ENCODE measurements at places on chromosomes 6 and 20. TPM values are rescaled to one million over a fixed set of nuclear protein-coding genes. Genes with fewer than 3 reads are reported as not detected.
A peak's percentile ranks its signal among the peaks of the same experiment; 100 is the strongest.

DNA sequence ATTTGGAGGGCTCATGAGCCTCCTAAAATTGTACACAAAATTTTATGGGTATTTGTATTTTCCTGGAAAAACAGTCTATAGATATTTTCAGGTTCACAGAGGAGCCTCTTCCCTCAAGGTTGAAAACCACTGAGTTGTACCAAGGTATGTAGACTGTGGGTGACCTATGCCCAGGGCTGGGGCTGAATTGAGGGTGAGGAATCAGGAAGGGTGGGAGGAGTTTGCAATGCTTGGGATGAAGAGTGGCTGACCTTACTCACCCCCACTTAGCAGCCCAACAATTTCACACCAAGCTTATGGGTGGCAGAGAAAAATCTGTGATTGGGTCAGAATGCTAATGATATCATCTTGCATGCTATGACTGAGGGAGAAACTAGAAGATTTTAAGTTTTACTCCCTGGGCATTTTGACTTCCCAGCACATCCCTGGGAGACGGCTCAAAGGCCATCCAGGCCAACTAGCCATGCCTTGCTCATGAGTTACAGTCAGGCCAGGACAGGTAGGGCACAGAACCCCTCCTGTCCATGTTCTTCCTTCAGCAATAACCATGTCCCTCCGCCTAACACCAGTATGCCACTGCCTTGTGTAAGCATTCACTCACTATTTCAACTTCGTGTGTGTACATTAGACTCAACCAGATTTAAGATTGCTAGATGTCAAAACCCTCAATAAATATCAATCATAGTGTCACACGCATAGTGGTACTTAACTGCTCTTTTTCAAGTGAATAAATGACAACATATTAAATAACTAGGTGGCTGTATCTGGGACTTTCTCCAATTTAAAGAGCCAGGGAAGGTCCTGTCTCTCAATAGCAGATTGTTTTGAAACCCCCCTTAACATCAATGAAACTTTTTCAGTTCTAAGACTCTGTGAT is 16.6 kb downstream of the ADTRP start:
- no peak for DNase-seq

DNA sequence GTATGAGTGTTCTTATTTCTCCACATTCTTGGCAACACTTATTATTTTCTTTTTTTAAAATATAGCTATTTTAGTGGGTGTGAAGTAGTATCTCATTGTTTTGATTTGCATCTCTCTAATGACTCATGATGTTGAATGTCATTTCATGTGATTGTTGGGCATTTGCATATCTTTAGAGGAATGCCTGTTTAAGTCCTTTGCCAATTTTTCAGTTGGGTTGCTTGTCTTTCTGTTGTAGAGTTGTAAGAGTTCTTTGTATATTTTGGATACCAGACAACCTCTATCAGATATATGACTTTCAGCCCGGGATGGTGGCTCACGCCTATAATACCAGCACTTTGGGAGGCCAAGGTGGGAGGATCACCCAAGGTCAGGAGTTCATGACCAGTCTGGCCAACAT is 5.1 kb upstream of the POPDC3 start:
- no peak for DNase-seq

DNA sequence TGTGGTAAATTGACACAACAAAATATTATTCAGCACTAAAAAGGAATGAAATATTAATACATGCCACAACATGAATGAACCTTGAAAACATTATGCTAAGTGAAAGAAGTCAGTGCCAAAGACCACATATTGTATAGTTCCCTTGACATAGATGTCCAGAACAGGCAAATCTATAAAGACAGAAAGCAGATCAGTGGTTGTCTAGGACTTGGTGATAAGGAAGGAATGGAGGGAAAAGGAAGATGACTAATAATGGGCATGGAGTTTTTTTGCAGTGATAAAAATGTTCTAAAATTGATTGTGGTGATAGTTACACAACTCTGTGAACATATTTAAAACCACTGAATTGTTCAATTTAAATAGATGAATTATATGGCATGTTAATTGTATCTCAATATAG is 32.5 kb downstream of the TBX18 start:
- DNase-seq = no peak

- DNase-seq = no peak
These were observed 101.6 kb downstream of the NCOA3 start for GRCh38 chr20:47603260-47603659.

DNA sequence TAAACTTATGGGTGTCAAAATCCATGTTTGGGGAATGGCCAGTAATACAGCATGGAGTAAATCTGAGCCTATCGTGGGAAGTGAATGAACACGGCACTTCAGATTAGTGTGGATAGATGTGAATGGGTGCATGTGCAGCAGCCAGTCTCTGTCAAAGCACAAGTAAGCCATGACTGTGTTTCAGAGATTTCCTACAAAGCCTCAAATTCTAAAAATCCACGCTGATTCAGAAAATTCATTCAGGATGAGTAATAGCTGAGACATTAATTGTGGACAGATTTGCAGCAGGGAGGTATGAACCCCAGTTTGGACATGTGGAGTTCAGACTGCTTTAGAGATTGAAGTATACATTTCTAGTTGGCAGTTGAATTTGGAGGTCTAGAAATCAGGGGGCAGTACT is 115.1 kb downstream of the QKI start:
- no peak for DNase-seq

GRCh38 chr20:5848711-5849505 is 98.7 kb downstream of the SHLD1 start:
- no peak for DNase-seq

DNA sequence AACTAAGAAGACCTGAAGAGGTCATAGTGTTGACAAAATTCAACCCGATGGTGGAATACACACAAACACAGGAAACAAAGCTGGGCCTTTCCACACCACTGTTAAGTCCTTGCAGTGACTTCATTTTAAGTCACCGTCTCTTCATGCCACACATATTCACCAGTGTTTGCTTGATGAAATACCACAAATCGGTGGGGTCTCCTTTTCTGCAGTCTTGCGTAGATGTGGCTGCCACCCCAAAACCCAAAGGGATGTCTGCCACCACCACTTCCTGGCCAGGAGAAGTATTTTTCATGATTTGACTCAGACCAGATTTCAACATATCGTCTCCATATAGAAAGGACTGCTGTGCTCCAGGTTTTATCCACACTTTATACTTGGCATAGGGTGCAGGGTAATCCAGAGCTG is 11.0 kb upstream of the COL10A1 start:
- no peak for DNase-seq

- peak; percentile 77 for DNase-seq
These were observed 112.0 kb downstream of the HFE start for GRCh38 chr6:26199057-26199772.

- DNase-seq = no peak
These were observed 14.3 kb upstream of the SLC13A3 start for GRCh38 chr20:46665602-46666001.

- no peak for DNase-seq
These were observed 42.5 kb downstream of the ATP9A start for GRCh38 chr20:51725584-51726176.

GRCh38 chr6:13357551-13358075 is 29.3 kb upstream of the TBC1D7 start:
- peak; percentile 53 for DNase-seq

GRCh38 chr6:127635091-127635490 is 58.1 kb downstream of the C6orf58 start:
- no peak for DNase-seq

GRCh38 chr6:132715204-132715603 is 1.3 kb upstream of the VNN1 start:
- DNase-seq = peak; percentile 42

- DNase-seq = no peak
These were observed 8.5 kb upstream of the PACSIN1 start for GRCh38 chr6:34457382-34457741.

DNA sequence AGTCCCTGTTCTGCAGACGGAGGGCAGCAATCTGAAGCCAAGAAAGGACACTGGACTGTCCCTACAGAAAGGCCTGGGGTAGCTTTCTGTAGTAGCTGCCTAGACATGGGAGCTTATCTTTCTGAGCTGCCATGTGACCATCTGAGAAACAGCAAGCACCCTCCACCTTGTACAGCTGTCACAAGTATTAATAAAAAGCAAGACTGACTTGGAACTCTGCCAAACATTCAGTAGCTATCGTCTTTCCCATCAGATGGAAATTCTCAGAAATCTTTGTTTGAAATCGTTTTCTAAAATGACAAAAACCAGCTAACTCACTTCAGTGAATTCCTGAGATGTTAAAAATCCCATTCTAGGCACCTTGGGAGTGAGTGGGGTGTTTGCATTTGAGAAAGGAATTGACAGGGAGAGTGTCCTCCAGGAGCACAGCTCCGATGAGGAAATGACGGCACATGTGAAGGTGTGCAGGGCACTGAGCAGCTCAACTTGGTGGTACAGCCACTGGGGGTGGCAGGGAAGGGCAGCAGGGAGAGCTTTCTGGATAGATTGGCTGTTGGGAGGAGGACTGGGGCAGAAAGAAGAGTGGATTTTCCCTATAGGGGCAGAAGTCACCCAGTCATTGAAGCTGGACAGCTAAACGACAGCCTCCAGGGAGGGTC is 24.5 kb downstream of the ACSS1 start:
- peak; percentile 9 for DNase-seq

- peak; percentile 30 for DNase-seq
These were observed 903 bp downstream of the CNKSR3 start for GRCh38 chr6:154509421-154510143.

GRCh38 chr6:26502165-26502564 is 2.1 kb downstream of the BTN1A1 start:
- no peak for DNase-seq

DNA sequence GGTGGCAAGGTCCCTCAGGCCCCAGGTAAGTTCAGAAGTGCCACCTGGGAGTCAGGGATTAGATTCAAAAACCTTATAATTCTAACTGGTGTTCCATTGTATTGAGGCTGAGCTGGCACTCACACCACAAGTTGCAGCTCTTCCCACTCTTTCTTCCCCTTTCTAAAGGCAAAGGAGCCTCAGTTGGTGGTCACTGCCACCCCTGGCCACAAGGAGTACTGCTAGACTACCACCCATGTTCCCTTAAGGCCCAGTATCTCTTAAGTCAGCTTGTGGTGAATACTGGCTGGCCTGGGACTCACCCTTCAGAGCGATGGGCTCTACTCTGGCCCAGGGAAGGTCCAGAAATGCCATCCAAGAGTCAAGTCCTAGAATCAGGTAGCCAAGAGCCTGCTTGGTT is 421.1 kb upstream of the KHDRBS2 start:
- no peak for DNase-seq

GRCh38 chr6:141077355-141078333 is 1055.1 kb upstream of the GJE1 start:
- DNase-seq = no peak

DNA sequence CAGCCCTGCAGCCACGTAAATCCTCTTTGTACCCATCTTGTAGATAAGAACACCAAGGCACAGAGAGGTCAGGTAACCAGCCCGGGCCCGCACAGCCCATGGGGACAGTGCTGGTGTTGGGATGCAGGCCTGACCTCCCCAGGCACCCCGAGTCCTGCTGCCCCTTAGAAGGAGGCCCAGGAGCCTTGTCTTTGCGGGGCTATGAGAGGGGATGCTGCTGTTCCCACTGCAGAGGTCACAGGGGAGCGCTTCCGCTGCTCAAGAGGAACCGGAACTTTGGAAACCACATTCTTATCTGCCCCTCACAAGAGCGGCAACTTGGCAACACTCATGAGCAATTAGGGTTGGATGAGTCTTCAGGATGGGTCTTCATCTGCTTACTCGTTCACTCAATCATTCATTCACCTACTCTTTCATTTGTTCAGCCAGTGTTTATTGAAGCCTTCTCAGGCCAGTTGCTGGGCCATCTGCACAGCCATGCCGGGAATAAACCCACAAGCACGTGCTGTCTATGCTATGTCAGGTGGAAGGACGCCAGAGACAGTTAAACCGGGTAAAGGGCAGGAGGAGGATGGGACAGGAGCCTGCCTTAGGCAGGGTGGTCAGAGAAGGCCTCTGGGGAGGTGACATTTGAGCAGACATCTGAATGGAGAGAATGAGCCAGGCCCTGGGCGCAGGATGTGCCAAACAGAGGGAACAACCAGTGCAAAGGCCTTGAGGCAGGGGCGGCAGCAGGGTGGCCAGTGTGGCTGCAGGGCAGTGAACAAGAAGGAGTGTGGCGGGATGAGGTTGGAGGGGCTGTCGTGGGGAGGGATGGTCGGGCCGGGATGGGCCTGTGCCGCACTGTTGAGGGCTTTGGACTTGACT is 60.8 kb downstream of the RBM38 start:
- DNase-seq = no peak

GRCh38 chr6:161481786-161482516 is 208.1 kb upstream of the AGPAT4 start:
- no peak for DNase-seq

DNA sequence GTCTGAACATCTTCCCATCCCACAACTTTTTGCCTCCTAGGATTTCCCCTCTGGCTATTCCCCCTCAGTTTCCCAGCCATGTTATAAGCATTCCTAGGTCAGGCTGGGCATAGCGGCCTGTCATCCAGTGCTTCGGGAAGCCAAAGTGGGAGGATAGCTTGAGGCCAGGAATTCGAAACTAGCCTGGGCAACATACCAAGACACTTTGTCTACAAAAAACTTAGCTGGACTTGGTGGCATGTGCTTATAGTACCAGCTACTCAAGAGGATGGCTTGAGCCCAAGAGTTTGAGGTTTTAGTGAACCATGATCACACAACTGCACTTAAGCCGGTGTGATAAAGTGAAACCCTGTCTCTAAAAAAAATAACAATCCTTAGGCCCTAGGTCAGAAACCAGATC is 447.4 kb downstream of the KIF16B start:
- DNase-seq = no peak

- DNase-seq = no peak
These were observed 201.6 kb upstream of the CDH4 start for GRCh38 chr20:61050336-61050890.

GRCh38 chr6:48671505-48671904 is 560.5 kb upstream of the PTCHD4 start:
- DNase-seq = no peak

GRCh38 chr6:85421972-85422371 is 27.9 kb upstream of the NT5E start:
- DNase-seq = no peak

DNA sequence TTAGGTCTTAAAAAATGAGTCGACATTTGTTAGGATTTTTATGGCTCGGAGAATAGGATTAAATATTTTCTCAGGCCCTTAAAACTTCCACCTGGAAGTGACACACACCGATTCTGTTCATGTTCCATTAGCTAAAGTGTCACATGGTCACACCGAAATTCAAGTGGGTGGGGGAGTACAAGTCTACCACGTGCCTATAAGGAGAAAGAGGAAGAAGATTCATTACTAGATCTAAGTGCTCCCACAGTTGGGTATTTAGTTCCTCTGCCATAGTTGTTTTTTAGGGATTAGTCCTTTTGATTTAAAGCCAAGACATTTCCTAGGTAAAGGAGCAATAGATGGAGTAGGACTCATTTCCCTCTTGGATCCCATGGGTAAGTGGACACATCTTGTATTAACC is 4.9 kb upstream of the TOX2 start:
- no peak for DNase-seq

GRCh38 chr6:163397326-163397725 is 17.2 kb upstream of the QKI start:
- no peak for DNase-seq

- DNase-seq = peak; percentile 72
These were observed at the start of gene TAGAP for GRCh38 chr6:159044899-159045727. Gene TAGAP (minus strand): TSS chr6:159044991. CDS start chr6:159044146, 845 bp downstream.

- DNase-seq = no peak
These were observed 136.3 kb upstream of the GRIK2 start for GRCh38 chr6:101257163-101257562.

The GPX6 gene
- not detected for total RNA-seq

The GRIK2 gene
- 5.0 TPM for total RNA-seq

The PERP gene
- 36.7 TPM for total RNA-seq

The TINAG gene
- total RNA-seq = 0.12 TPM

The KIAA0408 gene
- 12.9 TPM for total RNA-seq

The CCN6 gene
- total RNA-seq = not detected

The TMEM244 gene
- not detected for total RNA-seq

The SLC44A4 gene
- total RNA-seq = not detected

The TUBB2A gene
- total RNA-seq = 43.8 TPM
